ENCODE measurements at places on chromosomes 5 and 9.

DNA sequence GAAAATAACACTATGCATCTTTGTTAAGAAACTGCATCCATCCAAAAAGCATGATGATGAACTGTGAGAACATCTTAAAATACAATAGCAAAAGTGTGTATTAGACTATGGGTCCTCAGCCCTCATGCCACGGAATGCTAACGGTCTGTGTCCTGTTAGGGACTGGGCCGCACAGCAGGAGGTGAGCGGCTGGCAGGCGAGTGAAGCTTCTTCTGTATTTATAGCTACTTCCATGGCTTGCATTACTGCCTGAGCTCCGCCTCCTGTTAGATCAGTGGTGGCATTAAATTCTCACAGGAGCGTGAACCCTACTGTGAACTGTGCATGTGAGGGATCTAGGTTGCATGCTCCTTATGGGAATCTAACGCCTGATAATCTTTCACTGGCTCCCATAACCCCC is 129.8 kb downstream of the NXNL2 start:
- no peak for DNase-seq

- no peak for DNase-seq
Observed at GRCh38 chr9:120137186-120137840, 442.7 kb downstream of the CDK5RAP2 start.

DNA sequence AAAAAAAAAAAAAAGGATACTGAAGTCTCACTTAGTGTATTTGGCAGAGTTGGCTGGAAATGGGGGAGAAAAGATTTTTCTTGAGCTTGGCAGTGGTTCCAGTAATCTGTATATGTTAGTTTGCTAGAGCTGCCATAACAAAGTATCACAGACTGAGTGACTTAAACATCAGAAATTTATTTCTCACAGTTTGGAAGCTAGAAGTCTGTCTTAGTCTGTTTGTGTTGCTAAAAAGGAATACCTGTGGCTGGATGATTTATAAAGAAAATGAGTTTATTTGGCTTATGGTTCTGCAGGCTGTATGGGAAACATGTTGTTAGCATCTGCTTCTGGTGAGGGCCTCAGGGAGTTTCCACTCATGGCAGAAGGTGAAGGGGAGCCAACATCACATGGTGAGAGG is 89.6 kb upstream of the CEP78 start:
- no peak for DNase-seq

DNA sequence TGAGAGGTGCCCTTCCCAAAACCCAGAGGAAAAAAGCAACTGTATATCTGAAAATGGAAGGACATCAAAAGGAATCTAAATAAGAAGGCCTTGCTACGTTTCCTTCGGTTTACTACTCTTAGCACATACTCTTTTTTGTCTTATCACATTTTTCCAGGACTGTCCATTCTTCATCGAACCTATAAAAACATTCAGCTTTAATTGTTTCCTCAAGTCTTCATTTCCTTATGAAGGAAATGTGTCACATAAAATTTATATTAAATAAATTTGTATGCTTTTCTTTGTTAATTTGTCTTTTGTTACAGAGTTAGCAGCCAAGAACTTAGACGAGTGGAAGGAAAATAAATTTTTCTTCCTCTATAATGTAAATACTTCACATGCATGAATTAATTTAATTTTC is 255.0 kb downstream of the BNC2 start:
- no peak for DNase-seq

DNA sequence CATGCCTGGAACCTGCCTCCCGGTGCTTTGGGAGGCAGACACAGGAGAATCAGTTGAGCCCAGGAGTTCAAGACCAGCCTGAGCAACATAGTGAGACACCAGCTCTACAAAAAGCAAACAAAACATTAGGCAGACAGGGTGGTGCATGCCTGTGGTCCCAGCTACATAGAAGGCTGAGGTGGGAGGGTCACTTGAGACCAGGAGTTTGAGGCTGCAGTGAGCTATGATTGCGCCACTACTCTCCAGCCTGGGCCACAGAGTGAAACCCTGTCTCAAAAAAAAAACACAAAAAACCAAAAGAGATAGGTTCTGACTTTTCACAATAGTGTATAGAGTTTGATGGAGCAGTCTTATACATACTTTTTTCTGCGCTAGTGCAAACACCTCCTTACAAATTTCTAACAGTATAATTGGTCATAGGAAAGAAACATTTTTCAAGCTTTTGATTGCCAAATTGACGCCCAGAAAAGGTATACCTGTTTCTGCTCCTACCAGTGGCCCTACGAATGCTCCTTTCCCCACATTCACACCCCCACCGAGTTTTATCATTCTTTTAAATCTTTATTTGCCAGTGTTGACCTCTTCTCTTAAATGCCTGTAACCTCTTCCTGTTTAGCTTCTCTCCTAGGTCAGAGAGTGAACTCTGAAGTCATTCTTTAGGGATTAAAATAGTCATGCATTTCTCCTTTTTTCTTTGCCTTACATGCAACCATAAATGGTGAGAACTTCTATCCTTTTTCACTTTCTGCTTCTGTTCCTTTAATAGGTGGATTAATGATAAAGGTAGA is 7.5 kb downstream of the DOCK8 start:
- peak; percentile 15 for DNase-seq

DNA sequence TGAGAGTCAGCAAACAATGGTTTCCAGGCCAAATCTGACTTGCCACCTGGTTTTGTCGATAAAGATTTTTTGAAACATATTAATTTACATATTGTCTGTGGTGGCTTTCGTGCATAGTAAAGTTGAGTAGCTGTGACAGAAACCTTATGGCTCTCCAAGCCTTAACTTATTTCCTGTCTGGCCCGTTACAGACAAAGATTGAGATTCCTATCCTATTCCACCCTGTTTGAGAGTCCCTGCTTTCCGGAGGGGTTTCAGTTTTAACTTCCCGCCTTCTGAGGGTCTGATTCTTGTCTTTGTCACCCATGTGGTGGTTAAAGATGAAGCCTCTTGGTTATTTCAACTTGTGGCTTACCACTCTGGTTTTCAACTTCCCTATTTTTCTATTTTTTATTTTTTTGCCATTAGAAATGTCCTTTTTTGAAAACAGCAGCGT is 11.4 kb downstream of the OTULIN start:
- DNase-seq, result peak; percentile 85

- no peak for DNase-seq
Observed at GRCh38 chr9:33440204-33440603, 7.2 kb downstream of the AQP3 start.

- DNase-seq, result no peak
Observed at GRCh38 chr5:87127956-87128687, 139.6 kb upstream of the RASA1 start.

- DNase-seq, result peak; percentile 67
Observed at GRCh38 chr5:95664204-95664786, 17.7 kb downstream of the RFESD start.

DNA sequence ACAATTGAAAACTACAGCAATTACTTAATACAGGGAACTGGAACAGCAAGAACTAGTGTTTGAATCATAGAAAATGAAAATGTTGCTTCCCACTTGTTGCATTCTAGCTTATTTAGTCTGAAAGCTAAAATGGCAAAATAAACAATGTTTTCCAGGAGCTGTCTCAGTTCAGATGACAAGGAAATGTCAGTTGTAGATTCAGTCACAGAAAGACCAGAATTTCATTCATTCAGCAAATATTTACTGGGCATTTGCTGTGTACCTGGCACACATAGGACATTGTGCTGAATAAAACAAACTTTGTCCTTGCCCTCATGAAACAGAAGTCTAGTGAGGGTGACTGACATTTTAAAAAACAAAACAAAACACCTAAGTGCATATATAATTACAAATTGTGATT is 41.5 kb downstream of the GCNT4 start:
- no peak for DNase-seq

Data from Kasumi-1 (cell line).